ENCODE measurements at places on chromosomes 3 and 15.

DNA sequence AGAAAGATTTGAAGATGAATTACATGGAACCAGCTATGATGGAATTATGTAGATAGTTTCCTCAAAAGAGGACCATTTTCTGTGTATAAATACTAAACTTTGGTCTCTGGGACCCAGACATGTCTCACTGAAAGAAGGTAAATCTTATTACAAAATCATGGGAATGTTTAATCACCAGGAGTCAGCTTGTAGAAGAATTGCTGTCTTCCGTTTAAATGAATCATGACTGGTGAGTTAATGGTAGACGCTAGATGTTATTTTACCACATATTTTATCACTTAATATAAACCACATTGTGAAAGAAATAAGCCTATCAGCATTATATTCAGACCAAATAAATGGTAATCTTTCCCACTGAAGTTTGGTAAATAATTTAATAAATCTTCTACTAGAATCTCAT lies 322.3 kb upstream of the SUCLG2 start:
- DNase-seq: no peak

DNA sequence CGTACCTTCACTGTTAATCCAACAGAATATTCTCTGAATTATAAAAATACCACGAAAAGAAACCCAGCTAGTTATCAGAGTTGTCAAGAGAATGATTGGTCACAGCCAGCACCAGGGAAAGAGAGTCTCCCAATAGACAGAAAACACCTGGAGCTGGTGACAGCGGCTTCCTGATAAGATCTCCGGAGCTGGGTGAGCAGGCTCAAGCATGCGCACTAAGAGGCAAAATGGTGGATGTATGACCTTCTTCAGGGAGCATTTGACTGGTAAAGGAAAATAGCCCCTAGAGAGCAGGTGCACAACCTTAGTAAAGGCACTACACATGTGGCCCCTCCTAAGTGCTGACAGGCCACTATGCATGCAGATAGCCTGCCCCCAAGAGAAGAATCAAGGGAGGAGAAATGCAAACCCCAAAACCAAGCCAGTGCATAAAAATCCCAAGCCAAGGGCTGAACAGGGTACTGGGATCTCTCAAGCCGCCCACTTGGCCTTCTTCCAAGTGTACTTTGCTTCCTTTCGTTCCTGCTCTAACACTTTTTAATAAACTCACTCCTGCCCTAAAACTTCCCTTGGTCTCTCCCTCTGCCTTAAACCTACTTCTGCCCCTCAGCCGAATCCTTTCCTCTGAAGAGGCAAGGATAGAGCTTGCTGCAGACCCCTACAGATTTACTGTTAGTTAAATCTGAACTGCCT lies 93.2 kb downstream of the UACA start:
- no peak for DNase-seq

DNA sequence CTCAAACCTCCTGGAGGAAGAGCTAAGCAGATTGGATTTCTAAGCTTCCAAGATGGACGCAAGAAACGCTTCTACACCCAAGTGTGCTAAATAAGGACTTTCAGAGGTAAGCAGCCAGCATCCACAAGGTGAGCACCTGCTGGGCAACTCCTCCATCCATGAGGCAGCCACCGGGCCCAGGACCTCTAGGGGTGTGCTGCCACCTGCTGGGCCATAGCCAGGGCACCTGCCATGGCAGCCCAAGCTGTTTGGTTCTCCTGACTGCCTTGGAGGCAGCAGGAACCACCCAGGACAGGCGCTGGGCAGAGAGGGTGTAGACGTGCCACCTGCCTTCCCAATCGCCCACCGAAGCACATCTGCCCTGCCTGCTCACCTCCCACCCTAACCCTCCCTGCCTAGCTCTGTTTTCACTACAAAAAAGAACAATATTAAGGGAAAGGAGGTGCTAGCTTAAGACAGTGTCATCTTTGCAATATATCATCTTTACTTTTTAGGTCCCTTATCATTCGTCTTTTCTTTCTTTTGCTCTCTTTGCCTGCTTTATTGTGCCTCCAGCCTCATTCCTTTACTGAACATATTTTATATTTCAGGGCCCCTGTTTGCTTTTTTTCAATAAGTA lies 12.9 kb downstream of the C15orf62 start:
- peak; percentile 87 for DNase-seq

DNA sequence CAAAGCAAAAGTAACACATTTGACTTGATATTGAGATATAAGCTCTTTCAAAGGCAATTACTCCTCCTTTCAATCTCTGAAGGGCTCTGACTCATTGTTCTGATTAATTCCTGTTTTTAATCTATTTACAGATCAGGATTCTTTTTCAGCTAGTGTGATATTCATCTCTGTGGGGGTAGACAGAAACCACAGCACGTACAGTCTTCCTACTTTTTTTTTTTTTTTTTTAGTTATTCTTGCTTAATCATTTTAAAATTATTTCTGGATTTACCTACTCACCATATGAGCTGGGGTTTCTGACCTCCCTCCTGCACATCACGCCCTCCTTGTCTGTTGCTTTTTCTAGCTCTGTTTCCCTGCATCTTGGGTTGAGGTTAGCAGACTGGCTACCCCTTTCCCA lies 1.4 kb downstream of the CNTN3 start:
- DNase-seq: no peak

- DNase-seq: no peak
Observed at GRCh38 chr3:179236669-179237301, 14.1 kb downstream of the KCNMB3 start.

Measured in NCI-H2081 (cell line).